Cardiac muscle cell (in vitro differentiated cells and primary cell): ENCODE measurements at places on chromosomes 5 and 9. TPM values are rescaled to one million over a fixed set of nuclear protein-coding genes. Genes with fewer than 3 reads are reported as not detected.
A peak's percentile ranks its signal among the peaks of the same experiment; 100 is the strongest.

- no peak for DNase-seq
These were observed 48.2 kb downstream of the RASGEF1C start for GRCh38 chr5:180160789-180161188.

DNA sequence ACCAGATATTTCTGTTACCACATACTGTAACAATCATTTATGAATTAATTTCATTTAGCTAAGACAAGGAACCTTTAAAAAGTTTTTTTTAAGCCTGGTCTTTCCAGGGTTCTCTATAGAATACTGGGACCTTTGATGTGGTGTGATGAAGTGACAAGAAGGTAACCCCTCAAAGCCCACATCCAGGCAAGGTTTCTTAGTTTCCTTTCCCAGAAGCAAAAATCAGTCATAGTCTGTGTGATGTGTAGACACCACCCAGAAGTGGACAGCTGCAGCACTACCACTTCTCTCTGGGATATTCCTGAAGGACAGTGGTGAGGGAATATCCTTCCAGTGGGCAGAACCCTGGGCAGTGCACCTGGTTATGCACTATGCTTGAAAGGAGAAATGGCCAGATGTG, 115.6 kb downstream of the TTC39B start:
- no peak for DNase-seq

GRCh38 chr9:134484479-134484878, 157.1 kb upstream of the COL5A1 start:
- no peak for DNase-seq

- DNase-seq, result no peak
These were observed 75.1 kb downstream of the PSD2 start for GRCh38 chr5:139870677-139871076.

DNA sequence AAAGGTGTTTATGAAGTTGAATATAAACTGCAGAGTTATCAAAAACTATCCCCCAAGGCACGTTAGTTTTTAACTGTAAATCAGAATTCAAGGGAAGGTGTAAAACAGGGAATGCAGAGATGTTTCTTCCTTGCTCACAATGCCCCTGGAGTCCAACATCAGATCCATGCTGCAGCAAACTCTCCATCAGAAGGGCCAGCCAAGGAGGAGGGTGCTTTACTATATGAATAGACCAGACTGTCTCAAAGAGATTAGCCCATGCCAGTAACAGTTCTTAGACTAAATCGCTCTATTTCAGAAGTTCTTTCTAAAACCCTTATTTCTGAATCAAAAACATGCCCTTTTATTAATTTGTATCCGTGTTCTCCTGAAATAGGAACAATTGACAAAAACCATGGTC, 362.8 kb upstream of the RPS23 start:
- peak; percentile 37 for DNase-seq

- peak; percentile 98 for DNase-seq
These were observed 124.4 kb downstream of the C9orf50 start for GRCh38 chr9:129496473-129497004.

DNA sequence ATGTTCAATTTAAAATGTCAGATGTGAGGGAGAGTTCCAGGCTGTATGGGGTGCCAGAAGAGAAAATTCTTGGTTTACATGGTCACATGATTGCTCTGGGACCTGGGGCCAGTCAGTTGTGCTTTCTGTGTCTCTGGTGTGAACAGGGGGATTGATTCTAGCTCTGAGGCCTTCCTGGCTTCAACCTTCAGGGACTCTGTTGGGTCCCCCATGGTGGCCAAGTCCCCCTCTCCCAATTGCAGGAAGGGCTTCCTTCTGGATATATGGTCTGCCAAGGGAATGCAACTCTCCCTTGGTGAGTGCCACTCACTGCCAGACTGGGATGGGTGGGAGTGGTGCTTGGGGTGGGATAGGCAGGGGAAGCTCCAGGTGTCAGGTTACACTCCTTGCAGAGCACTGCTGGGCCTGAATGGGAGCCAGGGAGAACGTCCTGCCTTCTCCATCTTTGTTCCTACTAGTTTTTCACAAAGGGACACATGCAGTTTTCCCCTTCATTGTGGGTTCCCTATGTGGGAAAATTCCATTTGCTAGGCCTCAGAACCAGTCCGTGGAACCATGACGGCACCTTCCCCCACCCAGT, 153.2 kb downstream of the MELK start:
- peak; percentile 67 for DNase-seq

DNA sequence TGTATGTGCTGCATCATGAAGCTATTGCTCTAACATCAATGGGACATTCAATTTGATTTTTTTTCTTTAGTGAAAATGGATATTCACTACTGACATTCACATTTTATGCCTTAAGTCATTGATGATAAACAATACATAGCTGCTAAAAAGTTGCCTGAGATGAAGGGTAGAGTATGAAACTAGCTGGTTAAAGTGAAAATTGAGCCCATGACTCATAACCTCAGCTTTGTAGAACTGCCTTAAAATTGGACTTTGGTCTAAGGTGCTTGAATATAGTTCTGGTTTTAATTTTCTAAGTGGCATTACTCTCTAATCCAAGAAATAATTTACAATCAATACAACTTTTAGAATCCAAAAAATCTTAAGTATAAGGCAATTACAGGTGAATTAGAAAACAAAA, 740.4 kb upstream of the RIOK2 start:
- DNase-seq, result no peak

GRCh38 chr5:42429694-42430093, 6.5 kb downstream of the GHR start:
- no peak for DNase-seq

- no peak for DNase-seq
These were observed 49.1 kb downstream of the JADE2 start for GRCh38 chr5:134574521-134574920.

- no peak for DNase-seq
These were observed 31.4 kb downstream of the PPARGC1B start for GRCh38 chr5:149761461-149761860.

DNA sequence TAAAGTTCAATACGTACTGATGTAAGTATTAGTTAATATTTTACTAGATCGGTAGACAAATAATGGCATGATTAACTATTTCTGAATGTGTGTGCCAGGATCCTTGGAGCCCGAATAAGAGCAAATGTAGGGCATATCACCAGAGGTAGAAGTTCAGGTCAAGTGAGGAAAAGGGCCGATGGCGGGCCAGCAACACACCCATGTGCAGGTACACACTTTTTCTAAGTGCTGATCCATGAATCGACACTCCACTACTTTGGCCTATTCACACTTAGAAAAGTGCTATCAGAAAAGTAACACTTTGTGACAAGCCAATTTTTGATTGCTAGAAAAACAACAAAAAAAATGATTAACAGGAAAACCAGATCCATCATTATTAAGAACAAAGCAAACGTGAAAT, 150.3 kb downstream of the AUH start:
- DNase-seq, result no peak

ATP10B gene
- 0.03 TPM in 1 of 2 replicates, not detected in the other for total RNA-seq

DIPK1B gene
- 163 and 188 TPM in 2 replicates for total RNA-seq

TMEM215 gene
- not detected in 2 replicates for total RNA-seq

SLC6A18 gene
- total RNA-seq, result not detected in 2 replicates

PHF24 gene
- total RNA-seq, result 1.1 and 2.9 TPM in 2 replicates

SPINK5 gene
- total RNA-seq, result 5.3 and 6.1 TPM in 2 replicates
